ENCODE measurements at places on chromosomes 11 and 22. TPM values are rescaled to one million over a fixed set of nuclear protein-coding genes. Genes with fewer than 3 reads are reported as not detected.

- peak; percentile 49 for DNase-seq
These were observed 10.5 kb downstream of the DNAJB13 start for GRCh38 chr11:73961321-73961720.

DNA sequence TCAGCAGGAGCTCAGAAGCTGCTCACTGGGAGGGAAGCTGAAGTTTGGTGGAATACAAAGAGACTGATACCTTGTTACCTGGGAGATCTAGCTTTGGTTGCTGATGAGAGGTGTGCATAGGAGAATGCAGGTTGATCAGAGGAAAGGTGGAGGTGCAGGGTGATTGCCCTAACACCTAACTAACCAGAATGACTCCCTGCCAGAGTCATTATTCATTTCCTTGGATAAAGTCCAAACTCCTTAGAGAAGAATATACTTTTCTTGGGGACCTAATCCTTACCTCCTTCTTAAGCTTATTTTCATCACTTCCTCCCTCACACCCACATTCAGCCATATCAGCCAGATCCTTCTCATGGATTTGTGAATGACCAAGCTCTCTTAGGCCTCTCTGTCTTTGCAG, 814.2 kb upstream of the TENM4 start:
- DNase-seq: no peak

DNA sequence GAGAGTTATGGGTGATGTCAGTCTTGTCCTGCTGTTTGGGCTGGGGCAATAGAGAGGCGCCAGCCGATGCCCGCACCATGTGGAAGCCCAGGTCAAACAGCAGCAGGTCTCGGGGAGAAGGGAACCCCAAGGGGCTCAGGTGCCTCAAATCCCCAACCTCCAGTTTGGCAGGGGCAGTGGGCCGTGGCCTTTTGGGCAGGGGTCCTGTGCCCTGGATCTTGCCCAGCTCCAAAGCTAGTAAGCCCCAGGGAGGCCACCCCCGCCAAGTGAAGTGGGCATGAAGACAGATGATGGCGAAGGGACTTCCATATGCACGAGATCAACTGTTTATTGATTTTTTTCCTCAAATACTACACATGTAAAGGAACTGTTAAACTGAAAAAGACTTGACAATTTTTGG, 12.4 kb upstream of the ARFGAP3 start:
- DNase-seq: no peak

GRCh38 chr11:122309262-122309925, 193.4 kb upstream of the BLID start:
- peak; percentile 8 for DNase-seq

Gene EHF
- 0.25 TPM for total RNA-seq

Gene CASP5
- total RNA-seq: not detected

Gene LIF
- 7.5 TPM for total RNA-seq

- DNase-seq: no peak
These were observed 86.2 kb downstream of the UBASH3B start for GRCh38 chr11:122741613-122742300.

- DNase-seq: no peak
These were observed 25.0 kb downstream of the CASP12 start for GRCh38 chr11:104873252-104873651.

DNA sequence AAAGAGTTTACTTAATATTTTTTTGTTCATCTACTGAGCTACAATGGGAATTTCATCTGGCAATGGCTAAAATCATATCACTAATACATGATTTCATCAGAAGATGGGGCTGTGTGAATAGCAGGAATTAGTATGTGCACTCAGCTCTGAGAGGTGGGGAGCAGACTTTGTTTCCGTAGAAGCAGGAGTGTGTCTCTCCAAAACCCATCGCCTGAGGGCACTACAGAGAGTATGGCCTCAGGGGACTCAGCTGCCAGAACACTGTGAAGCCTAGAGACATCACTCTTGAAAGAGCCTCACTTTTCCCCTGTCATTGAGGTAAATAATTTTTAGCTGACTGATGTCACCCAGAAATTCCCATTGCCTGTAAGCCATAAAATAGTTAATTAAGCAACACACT, 261.4 kb upstream of the ISX start:
- peak; percentile 27 for DNase-seq

GRCh38 chr11:60159868-60160267, 23.0 kb downstream of the MS4A6A start:
- no peak for DNase-seq

- no peak for DNase-seq
These were observed 284.0 kb downstream of the MN1 start for GRCh38 chr22:27517361-27518155.

Gene MN1
- total RNA-seq: 1.2 TPM

Gene CDKN1C
- 6.2 TPM for total RNA-seq

GRCh38 chr11:123000721-123001120, 19.1 kb upstream of the BSX start:
- DNase-seq: no peak

GRCh38 chr22:45228401-45228754, 12.3 kb downstream of the KIAA0930 start:
- DNase-seq: no peak

- peak; percentile 18 for DNase-seq
These were observed 58.0 kb upstream of the PLET1 start for GRCh38 chr11:112318661-112319060.

GRCh38 chr22:17201285-17201945, 17.8 kb downstream of the ADA2 start:
- DNase-seq: no peak

DNA sequence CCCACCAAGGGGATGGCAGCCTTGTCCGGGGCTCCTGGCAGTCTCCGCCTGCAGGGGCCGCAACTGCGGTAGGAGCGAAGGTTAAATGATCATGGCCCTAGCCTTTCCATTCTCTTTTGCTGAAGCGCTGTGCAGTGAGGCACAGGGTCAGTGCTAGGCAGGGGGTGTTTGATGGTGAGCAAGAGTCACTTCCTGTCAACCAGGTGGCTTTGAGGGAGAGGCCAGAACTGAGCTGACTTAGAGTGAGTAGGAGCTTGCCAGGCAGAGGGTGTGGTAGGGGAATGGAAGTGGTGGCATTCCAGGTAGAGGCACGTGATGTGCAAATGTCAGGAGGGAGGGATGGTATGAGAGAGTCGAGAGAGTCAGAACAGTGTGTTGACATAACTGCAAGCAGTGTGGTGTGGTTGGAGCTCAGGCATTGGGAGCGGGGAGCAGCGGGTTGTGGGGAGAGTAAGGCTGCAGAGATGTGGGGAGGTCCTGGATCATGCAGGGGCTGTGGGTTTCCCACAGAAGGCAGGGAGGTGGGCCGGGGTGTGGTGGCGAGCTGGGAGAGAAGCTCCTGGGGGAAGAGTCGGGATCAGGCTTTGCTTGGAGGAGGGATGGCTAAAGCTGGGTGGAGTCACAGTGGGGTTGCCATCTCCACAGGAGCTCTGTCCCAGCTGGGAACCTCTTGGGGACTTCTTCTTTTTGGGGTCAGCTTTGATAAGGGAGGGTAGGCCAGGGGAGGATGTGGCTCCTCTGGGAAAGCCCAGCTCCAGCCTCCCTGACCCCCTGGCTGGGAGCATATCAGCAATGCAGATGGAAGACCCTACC, 33.3 kb downstream of the AMPD3 start:
- peak; percentile 42 for DNase-seq

Data from M059J (cell line).